ENCODE measurements at places on chromosomes 2 and 18.

GRCh38 chr2:15031745-15032240, 399.3 kb downstream of the LRATD1 start:
- no peak for DNase-seq

- DNase-seq, result no peak
Observed at GRCh38 chr2:70532244-70532935, 21.2 kb downstream of the TGFA start.

DNA sequence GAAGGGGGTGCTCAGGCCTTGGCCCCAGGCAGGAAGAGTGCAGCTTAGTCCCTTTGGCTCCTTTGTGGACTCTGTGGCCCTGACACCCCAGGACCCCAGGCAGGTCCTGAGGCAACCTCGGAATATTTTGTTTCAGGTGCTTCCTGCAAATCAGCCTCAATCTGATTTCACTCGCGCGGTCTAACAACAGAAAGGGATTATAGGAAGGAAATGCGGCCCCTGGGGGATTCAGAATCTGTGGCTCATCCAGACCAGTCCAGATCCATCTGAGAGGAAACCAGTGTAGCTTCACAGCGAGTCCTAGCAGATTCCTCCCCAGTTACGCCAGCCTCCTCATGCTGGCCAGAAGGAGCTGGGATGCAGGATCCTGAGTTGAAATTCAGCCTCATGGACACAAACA, 59.5 kb upstream of the YWHAQ start:
- no peak for DNase-seq

- DNase-seq, result no peak
Observed at GRCh38 chr2:220166616-220167015, 539.2 kb downstream of the SLC4A3 start.

GRCh38 chr18:79985172-79985571, 3.2 kb downstream of the TXNL4A start:
- no peak for DNase-seq

- DNase-seq, result no peak
Observed at GRCh38 chr2:62784341-62784740, 78.8 kb downstream of the EHBP1 start.

DNA sequence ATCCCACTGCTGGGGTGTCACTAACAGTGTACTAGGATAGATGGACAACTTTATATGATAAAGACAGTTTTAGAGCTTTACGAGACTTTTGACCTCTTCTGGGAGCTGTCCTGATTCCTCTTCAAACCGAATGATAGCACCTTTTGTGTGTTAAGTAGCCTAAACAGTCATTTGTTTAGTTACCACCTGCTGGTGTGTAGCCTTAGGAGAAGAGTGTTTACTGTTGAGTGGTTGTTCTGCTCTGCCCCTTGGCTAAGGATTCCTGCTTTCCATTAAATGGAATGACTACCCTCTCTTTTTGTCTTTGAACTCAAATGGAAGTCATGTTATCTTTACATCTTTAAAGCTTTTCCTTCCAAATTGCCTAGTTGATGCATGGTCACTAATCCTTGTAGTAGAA, 28.0 kb upstream of the MGAT5 start:
- DNase-seq, result no peak

DNA sequence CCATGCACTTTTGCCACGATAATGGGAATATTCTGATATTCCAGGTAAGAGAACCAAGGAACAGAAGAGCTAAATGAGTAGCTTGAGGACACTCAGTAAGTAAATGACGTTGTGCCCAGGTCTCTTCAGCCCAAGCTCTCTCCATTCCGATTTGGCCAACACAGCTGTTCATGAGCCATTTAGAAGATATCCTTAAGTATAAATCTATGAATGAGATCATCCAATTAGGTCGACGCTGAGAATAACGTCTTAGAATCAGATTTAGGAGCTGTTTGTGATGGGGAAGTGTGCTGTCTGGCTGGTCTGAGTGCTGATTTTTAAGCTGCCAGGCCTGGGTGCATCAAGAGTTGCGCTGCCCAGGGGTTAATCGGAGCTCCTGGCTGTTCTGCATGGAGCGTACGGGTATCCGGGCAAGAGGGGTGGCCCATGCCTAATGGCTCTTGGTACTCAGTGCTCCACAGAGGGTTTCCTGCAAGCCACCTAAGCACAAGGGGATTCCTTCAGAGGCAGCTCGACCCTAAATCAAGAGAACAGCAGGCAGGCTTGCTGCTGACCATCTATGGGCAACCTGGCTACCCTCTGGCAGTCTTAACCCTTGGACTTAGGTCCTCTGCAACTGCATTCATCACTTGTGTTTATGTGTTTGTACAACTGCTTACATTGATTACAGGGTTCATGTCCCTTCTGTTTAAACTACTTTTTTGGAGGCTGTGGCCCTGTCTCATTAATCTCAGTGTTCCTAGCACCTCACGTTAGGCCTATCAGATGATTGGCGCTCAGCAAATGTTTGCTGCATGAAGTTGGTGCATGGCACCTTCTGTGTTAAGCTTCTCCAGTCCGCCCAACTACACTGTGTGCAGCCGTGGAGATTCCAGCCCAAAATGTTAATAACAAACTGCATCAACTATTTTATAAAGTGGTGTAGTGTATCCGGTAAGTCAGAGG, 31.9 kb downstream of the SOX11 start:
- DNase-seq, result no peak

Measured in colonic mucosa (tissue), 4 donors.